ENCODE measurements at places on chromosomes 6 and 20. TPM values are rescaled to one million over a fixed set of nuclear protein-coding genes. Genes with fewer than 3 reads are reported as not detected.

UNC5CL gene
- total RNA-seq = 0.37 TPM

POU3F2 gene
- total RNA-seq = 0.16 TPM

NAPB gene
- total RNA-seq = 32.3 TPM

PSORS1C2 gene
- total RNA-seq = not detected

BTNL2 gene
- not detected for total RNA-seq

SCRT2 gene
- total RNA-seq = not detected

TRAPPC3L gene
- 0.42 TPM for total RNA-seq

CTAGE9 gene
- total RNA-seq = not detected

FAM83B gene
- total RNA-seq = 15.7 TPM

FUT9 gene
- 8.8 TPM for total RNA-seq

LHFPL5 gene
- not detected for total RNA-seq

RIMS4 gene
- total RNA-seq = 2.4 TPM

CDSN gene
- not detected for total RNA-seq

MBOAT1 gene
- total RNA-seq = 30.3 TPM

PBOV1 gene
- not detected for total RNA-seq

All from urinary bladder (tissue), 4 donors.